Cardiac muscle cell (in vitro differentiated cells and primary cell): ENCODE measurements at places on chromosomes 1 and 21. TPM values are rescaled to one million over a fixed set of nuclear protein-coding genes. Genes with fewer than 3 reads are reported as not detected.

LMOD1 gene
- 27.4 and 47.9 TPM in 2 replicates for polyA plus RNA-seq

PRR9 gene
- not detected in 2 replicates for polyA plus RNA-seq

TMEM82 gene
- polyA plus RNA-seq: not detected in 2 replicates

KRTAP19-1 gene
- not detected in 2 replicates for polyA plus RNA-seq

PDC gene
- 0.15 TPM in 1 of 2 replicates, not detected in the other for polyA plus RNA-seq

SAMD13 gene
- polyA plus RNA-seq: 4.9 and 6.1 TPM in 2 replicates

ADAM30 gene
- polyA plus RNA-seq: not detected in 2 replicates

LHX8 gene
- 0.47 and 1.9 TPM in 2 replicates for polyA plus RNA-seq

SLC22A15 gene
- 2.3 and 2.4 TPM in 2 replicates for polyA plus RNA-seq

RNU1-3 gene
- polyA plus RNA-seq: 3.8 TPM in 1 of 2 replicates, not detected in the other

LCE1C gene
- polyA plus RNA-seq: not detected in 2 replicates

NCAM2 gene
- polyA plus RNA-seq: 0.04 and 2.6 TPM in 2 replicates

GBP5 gene
- polyA plus RNA-seq: 0.29 TPM in 1 of 2 replicates, not detected in the other

SLC6A17 gene
- polyA plus RNA-seq: not detected in 2 replicates

HES4 gene
- 45.7 and 83.6 TPM in 2 replicates for polyA plus RNA-seq

NEK7 gene
- 46.1 and 73.3 TPM in 2 replicates for polyA plus RNA-seq

GJA8 gene
- polyA plus RNA-seq: not detected in 2 replicates

CACNA1S gene
- polyA plus RNA-seq: 0.12 TPM in 1 of 2 replicates, not detected in the other

CRABP2 gene
- 824 and 1,249 TPM in 2 replicates for polyA plus RNA-seq

NHLH1 gene
- 1.6 TPM in 1 of 2 replicates, not detected in the other for polyA plus RNA-seq

ADCY10 gene
- polyA plus RNA-seq: 0.44 and 0.82 TPM in 2 replicates

EDN2 gene
- polyA plus RNA-seq: 1.8 TPM in 2 replicates

DSCAM gene
- 0.04 and 0.23 TPM in 2 replicates for polyA plus RNA-seq

CLCA4 gene
- polyA plus RNA-seq: not detected in 2 replicates

LCK gene
- 0.16 TPM in 1 of 2 replicates, not detected in the other for polyA plus RNA-seq

YY1AP1 gene
- 42.0 and 43.3 TPM in 2 replicates for polyA plus RNA-seq

PTPRC gene
- 0.07 TPM in 1 of 2 replicates, not detected in the other for polyA plus RNA-seq

ZNF683 gene
- not detected in 2 replicates for polyA plus RNA-seq

ANGPTL3 gene
- 0.94 TPM in 1 of 2 replicates, not detected in the other for polyA plus RNA-seq
